ENCODE measurements at places on chromosomes 2 and 18.

- DNase-seq = no peak
Measured at GRCh38 chr18:67216846-67217245, 299.7 kb downstream of the DSEL start.

DNA sequence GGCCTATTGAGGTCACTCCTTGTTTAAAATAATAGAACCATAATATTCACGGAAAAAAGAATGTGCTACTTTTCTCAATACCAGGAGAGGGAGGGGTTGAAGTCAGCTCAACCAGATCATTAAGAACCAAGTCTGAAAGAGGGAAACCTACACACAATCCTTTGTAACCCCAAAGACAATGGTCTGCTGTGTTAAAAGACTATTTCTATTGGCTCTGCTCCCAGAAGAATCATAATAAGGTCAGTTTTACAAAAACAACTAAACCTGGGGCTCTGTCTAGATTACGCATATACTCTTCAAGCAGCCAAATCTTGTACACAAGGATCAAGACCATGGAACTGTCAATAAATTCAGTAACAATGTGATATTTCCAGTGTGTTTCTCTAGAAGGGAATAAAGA, 177.2 kb upstream of the CRIM1 start:
- DNase-seq = no peak

- DNase-seq = no peak
Measured at GRCh38 chr2:11097038-11097720, 58.1 kb upstream of the SLC66A3 start.

DNA sequence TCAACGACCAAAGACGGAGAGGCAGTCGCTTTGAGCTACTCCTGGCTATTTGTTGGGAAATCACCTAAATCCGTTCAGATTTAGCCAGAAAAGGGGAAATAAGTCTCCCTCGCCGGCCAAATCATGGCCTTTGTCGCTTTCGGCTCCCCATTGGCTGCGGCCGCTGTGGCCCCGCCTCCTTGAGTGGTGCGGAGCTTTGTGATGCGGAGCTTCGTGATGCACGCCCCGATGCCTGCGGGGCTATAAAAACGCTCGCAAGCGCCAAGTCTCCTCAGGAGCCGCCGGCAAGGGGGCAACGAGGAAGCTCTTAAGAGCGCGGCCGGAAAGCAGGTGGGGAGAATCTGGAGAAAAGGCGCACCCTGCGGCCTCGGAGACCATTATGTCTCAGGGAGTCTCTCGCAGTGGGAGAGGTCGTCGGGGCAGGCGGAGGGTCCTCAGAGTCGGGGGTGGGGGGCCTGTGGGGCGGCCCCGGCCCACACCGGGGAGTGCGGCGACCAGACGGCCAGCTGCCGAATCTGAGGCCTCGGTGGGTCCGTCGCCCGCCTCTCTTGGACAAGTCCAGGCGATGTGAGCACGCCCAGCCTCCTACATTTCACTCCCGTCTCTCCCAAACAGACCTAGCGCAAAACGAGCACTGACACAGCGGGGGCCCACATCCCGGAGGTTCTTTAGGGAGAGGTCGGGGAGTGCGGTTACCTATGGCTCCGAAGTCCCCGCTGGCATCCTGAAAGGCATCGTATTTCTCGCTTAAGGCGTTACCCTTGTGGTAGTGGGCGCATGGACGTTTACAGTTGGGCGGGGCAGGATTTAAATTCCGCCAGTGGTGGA, at the start of gene CABYR:
Gene CABYR, plus strand, starts transcription at position 274 of the 828 bp plus-strand sequence. CDS start 4,053 bp downstream, outside the sequence.
- peak; percentile 66 for DNase-seq

- no peak for DNase-seq
Measured at GRCh38 chr2:136104977-136105376, 13.0 kb downstream of the CXCR4 start.

GRCh38 chr2:215828528-215829184, 184.7 kb downstream of the MREG start:
- DNase-seq = peak; percentile 5

- no peak for DNase-seq
Measured at GRCh38 chr2:186590759-186591505, 1.1 kb downstream of the ITGAV start.

DNA sequence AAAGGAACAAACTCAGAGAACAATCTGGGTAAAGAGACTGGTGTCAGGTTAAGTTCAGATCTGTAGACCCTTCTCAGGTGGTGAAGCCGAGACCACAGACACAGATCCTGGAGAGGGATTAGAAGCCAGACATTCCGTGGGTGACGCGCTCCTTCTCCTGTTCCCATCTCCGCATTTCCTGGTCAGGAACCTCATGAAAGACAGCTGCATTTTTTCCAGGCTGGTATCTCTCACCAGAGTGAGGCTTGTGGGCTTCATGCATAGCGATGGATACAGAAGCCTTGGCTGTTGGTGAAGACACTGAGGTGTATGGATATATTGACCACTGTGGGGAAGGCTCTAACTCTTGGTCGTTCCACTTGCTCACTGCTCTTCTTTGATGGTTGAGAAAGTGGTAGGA, 152.6 kb downstream of the FAM210A start:
- DNase-seq = no peak

DNA sequence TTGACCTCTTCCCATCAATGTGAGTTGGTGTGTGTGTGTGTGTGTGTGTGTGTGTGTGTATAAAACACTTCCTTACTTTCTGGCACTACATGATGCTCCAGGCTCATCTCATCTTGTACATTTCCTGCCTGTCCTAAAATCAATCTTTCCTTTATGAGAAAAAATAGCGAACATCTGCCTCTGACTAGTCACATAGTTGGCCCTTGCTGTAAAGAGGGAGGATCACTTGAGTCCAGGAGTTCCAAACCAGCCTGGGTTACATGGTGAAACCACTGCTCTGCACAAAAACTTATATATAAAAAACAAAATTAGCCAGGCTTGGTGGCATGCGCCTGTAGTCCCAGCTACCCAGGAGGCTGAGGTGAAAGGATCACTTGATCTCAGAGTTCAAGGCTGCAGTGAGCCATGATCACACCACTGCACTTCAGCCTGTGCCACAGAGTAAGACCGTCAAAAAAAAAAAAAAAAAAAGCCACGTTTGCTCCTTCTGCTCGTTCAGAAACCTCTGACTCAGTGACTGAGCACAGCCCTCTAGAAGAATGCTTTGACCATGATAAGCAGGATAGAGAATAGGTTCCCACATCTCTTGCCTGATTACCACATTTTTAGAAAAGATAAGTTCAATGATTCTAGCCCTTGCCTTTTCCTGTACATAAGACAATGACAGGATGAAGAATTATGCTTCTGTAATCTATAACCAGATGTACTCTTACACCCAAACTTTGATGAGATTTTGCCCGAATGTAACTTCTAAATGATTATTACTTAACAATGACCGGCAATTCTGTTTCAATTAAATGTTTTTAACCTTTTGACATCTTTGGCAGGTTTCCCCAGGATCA, 45.2 kb upstream of the ST3GAL5 start:
- no peak for DNase-seq
